CD8-positive, alpha-beta memory T cell (primary cell): ENCODE measurements at places on chromosomes 2 and 18. TPM values are rescaled to one million over a fixed set of nuclear protein-coding genes. Genes with fewer than 3 reads are reported as not detected.

Gene POTEI
- not detected for total RNA-seq

Gene LNPK
- 36.0 TPM for total RNA-seq

GRCh38 chr2:37637985-37638384, 33.5 kb downstream of the CDC42EP3 start:
- DNase-seq, result no peak

DNA sequence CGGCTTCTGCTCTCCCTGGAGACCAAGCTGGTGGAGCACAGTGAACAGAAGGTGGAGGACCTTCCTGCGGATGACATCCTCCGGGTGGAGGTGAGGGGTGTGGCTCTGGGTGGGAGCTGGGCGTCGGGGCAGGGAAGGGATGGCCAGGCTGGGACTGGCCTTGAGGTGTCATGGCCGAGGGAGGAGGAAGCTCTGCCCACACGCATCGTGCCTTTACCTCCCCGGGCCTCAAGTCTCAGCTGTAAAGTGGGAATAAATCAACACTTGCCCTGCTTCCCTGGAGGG, 98.2 kb downstream of the DYSF start:
- DNase-seq, result no peak

GRCh38 chr2:42171396-42171980, 2.3 kb downstream of the EML4 start:
- DNase-seq, result peak; percentile 35
